T-cell (primary cell): ENCODE measurements at places on chromosomes 6 and 20. TPM values are rescaled to one million over a fixed set of nuclear protein-coding genes. Genes with fewer than 3 reads are reported as not detected.

- no peak overlapping the region for H3K27ac ChIP-seq
- H3K27me3 ChIP-seq: peaks cover 51% of the 10 kb centered on the region
- H3K4me3 ChIP-seq: no peak overlapping the region
- no peaks in the 10 kb centered on the region for H3K4me1 ChIP-seq
Measured at GRCh38 chr20:46260480-46260879, 47.8 kb downstream of the CDH22 start.

- H3K27ac ChIP-seq: no peak overlapping the region
- H3K36me3 ChIP-seq: no peaks in the 10 kb centered on the region
- H3K4me3 ChIP-seq: no peak overlapping the region
- H3K4me1 ChIP-seq: no peaks in the 10 kb centered on the region
- no peak for DNase-seq
Measured at GRCh38 chr6:3745566-3746118, 5.9 kb downstream of the PXDC1 start.

DNA sequence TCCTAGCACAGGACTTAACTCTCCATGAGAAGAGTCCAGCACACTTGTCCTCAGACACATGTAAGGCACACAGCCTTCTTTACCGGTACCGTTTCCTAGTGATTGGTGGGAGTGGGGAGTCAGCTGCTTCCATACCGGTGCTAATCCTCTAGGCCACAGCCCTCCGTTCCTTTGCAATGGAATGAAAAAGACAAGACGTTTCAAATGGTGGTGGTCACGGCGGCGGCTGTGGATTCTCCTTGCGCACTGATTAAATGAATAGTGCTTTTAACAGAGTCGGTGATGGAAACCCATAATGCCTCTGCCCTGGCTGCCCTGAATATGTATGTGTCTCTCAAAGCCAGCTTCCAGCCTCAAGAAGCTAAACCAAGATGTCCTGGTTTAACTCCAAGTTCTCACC lies 34.8 kb upstream of the GABRR1 start:
- no peak overlapping the region for H3K27ac ChIP-seq
- no peak overlapping the region for H3K4me3 ChIP-seq
- H3K36me3 ChIP-seq: no peaks in the 10 kb centered on the region

LGSN gene
- total RNA-seq: 0.22 TPM

ZFP57 gene
- total RNA-seq: not detected

FGD2 gene
- total RNA-seq: 3.0 TPM

OR2H2 gene
- not detected for total RNA-seq

GRCh38 chr6:47710295-47710694 lies 11.9 kb downstream of the ADGRF4 start:
- peaks cover 6% of the 10 kb centered on the region for H3K27me3 ChIP-seq
- no peak overlapping the region for H3K4me3 ChIP-seq
- DNase-seq: no peak
- no peaks in the 10 kb centered on the region for H3K36me3 ChIP-seq
- no peaks in the 10 kb centered on the region for H3K4me1 ChIP-seq
- H3K27ac ChIP-seq: no peak overlapping the region

DNA sequence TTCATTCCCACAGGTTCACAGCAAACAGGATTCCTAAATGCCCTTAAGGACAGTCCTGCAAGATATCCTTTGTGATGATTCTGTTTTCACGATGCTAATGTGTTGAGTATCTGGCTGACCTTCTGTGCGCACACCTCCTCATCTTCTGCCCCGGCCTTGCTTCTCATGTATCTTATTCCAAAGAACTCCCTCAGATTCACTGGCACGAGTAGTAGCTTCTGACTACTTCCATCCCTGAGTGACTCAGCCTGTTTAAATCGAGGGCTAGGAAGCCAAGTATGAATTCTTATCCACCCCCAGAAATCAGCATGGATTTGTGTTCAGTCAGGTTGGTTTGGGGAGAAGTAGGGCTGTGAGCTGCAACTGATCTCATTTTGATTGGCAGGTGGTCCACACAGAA lies 190.2 kb upstream of the SNX9 start:
- H3K27ac ChIP-seq: no peak overlapping the region
- H3K4me1 ChIP-seq: no peaks in the 10 kb centered on the region
- H3K4me3 ChIP-seq: no peak overlapping the region
- no peak for DNase-seq
- H3K36me3 ChIP-seq: no peaks in the 10 kb centered on the region

- no peaks in the 10 kb centered on the region for H3K27me3 ChIP-seq
- no peak overlapping the region for H3K4me3 ChIP-seq
- H3K36me3 ChIP-seq: no peaks in the 10 kb centered on the region
- no peaks in the 10 kb centered on the region for H3K4me1 ChIP-seq
- no peak overlapping the region for H3K27ac ChIP-seq
Measured at GRCh38 chr20:20466341-20466879, 98.5 kb downstream of the INSM1 start.

ABHD16B gene
- not detected for total RNA-seq

DNA sequence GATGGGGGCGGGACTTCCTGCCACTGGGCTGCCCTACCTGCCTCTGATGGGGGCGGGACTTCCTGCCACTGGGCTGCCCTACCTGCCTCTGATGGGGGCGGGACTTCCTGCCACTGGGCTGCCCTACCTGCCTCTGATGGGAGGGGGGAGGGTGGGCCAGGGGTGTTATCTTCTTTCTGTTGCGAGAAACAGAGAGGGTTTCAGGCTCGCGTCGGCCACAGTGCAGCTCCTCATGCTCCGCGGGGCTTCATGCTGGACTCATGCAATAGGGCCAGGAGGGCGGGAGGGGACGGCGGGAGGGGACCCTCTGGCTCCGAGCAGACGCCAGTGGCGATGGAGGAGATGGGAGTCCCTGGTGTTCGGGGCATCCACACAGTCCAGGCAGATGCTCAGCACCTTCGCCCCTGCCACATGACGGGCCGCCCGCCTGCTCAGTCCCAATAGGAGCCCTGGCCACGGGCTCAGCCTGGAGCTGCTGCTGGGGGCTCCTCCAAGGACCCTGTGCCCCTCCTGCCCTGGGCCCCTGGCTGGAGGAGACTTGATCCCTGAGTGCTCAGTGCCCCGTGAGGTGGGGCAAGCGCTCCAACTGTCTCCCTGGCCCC lies 48.8 kb upstream of the CHRNA4 start:
- no peaks in the 10 kb centered on the region for H3K27me3 ChIP-seq
- no peak overlapping the region for H3K4me3 ChIP-seq
- H3K27ac ChIP-seq: no peak overlapping the region
- H3K36me3 ChIP-seq: no peaks in the 10 kb centered on the region

DNA sequence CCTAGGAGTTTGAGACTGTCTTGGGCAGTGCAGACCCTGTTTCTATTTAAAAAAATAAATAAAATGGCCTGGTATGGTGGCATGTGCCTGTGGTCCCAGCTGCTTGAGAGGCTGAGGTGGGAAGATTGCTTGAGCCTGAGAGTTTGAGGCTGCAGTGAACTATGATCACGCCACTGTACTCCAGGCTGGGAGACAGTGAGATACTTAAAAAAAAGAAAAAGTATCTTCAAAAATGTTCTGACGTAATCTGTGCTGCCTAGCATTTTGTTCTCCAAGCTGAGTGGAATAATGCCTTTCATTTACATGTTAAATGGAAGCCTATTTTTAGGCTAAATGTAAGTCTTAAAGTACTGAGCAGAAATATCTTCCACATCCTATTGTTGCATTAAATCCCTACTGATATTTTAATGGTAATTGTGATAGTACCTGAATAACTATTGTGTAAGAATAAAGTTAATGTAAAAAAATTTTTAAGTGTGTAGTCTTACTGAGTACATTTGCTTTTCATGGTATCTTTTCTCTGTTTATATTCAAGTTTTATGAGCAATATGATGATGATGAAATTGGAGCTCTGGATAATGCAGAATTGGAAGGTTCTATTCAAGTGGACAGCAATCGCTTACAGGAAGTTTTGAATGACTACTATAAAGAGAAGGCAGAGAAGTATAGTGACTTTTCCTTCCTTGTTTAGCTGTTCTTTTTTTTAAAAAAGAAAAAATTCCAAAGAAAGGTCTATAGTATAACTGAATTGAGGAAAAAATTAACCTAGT lies 4.2 kb upstream of the ZC2HC1B start:
- H3K4me1 ChIP-seq: no peaks in the 10 kb centered on the region
- no peaks in the 10 kb centered on the region for H3K27me3 ChIP-seq
- H3K27ac ChIP-seq: no peak overlapping the region
- DNase-seq: no peak
- H3K36me3 ChIP-seq: peaks cover 3% of the 10 kb centered on the region

GRCh38 chr20:20317621-20318364 lies 50.1 kb upstream of the INSM1 start:
- no peaks in the 10 kb centered on the region for H3K4me1 ChIP-seq
- no peaks in the 10 kb centered on the region for H3K36me3 ChIP-seq
- no peaks in the 10 kb centered on the region for H3K27me3 ChIP-seq

DNA sequence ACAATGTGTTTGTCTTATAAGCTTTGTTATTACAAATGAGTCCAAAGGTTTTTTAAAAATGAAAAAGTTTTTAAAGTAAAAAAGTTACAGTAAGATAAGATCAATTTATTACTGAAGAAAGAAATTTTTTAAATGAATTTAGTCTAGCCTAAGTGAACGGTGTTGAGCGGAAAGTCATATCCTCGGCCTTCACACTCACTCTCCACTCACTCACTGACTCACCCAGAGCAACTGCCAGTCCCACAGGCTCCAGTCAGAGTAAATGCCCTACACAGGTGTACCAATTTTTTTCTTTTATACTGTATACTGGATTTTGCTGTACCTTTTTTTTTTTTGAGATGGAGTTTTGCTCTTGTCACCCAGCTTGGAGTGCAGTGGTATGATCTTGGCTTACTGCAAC lies 42.7 kb upstream of the AGPAT4 start:
- no peak for DNase-seq
- H3K36me3 ChIP-seq: no peaks in the 10 kb centered on the region
- no peaks in the 10 kb centered on the region for H3K27me3 ChIP-seq
- H3K4me3 ChIP-seq: no peak overlapping the region
- H3K4me1 ChIP-seq: no peaks in the 10 kb centered on the region

- H3K27me3 ChIP-seq: no peaks in the 10 kb centered on the region
- H3K4me1 ChIP-seq: no peaks in the 10 kb centered on the region
- H3K36me3 ChIP-seq: no peaks in the 10 kb centered on the region
- no peak overlapping the region for H3K27ac ChIP-seq
Measured at GRCh38 chr6:46776070-46776712, 17.0 kb upstream of the MEP1A start.

- H3K36me3 ChIP-seq: no peaks in the 10 kb centered on the region
- no peaks in the 10 kb centered on the region for H3K27me3 ChIP-seq
- no peak overlapping the region for H3K4me3 ChIP-seq
- no peaks in the 10 kb centered on the region for H3K4me1 ChIP-seq
- H3K27ac ChIP-seq: no peak overlapping the region
Measured at GRCh38 chr6:32076321-32076809, 32.8 kb downstream of the TNXB start.

- no peak overlapping the region for H3K27ac ChIP-seq
- H3K27me3 ChIP-seq: no peaks in the 10 kb centered on the region
- H3K4me3 ChIP-seq: no peak overlapping the region
- no peaks in the 10 kb centered on the region for H3K4me1 ChIP-seq
- no peaks in the 10 kb centered on the region for H3K36me3 ChIP-seq
- DNase-seq: no peak
Measured at GRCh38 chr6:80077067-80077466, 29.4 kb upstream of the BCKDHB start.

DNA sequence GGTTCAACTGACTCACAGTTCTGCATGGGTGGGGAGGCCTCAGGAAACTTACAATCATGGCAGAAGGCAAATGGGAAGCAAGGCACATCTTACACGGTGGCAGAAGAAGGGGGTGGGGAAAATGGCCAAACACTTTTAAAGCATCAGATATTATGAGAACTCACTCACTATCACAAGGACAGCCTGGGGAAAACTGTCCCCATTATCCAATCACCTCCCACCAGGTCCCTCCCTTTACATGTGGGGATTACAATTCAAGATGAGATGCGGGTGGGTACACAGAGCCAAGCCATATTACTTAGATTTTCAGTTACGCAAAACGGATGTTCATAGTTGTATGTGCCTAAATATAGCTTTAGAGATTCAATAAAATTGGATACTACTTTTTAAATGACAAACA lies 25.6 kb downstream of the CYP39A1 start:
- H3K27me3 ChIP-seq: no peaks in the 10 kb centered on the region
- no peak overlapping the region for H3K27ac ChIP-seq
- H3K4me3 ChIP-seq: no peak overlapping the region
- no peaks in the 10 kb centered on the region for H3K4me1 ChIP-seq
- no peaks in the 10 kb centered on the region for H3K36me3 ChIP-seq

DNA sequence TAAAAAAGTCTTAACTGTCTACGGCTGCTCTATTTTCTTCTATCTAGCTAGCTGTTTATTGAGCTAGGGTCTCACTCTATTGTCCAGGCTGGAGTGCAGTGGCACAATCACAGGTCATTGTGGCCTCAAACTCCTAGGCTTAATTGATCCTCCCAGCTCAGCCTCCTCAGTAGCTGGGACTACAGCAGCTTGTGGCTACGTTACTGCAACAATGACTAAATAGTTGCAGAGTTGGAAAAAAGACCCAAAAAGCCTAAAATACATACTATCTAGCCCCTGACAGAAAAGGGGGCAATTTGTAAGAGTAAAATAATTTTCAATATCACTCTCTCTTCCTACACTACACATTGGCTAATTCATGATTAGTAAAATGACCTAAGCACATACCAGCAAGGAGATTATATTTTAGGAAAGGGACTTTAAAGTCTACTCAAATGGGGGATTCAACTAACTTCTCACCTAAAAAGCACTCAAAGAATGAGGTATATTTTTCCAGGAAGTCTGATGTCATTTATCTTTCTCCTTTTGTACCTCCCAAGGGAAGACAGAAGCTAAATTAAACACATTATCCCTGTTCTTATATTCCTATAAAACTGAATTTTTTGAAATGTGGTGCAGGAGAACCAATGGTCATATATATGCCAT lies 82.8 kb downstream of the ZMYND8 start:
- H3K4me1 ChIP-seq: no peaks in the 10 kb centered on the region
- DNase-seq: no peak
- H3K27ac ChIP-seq: no peak overlapping the region
- H3K4me3 ChIP-seq: no peak overlapping the region
- H3K27me3 ChIP-seq: no peaks in the 10 kb centered on the region
- peaks cover 6% of the 10 kb centered on the region for H3K36me3 ChIP-seq

DNA sequence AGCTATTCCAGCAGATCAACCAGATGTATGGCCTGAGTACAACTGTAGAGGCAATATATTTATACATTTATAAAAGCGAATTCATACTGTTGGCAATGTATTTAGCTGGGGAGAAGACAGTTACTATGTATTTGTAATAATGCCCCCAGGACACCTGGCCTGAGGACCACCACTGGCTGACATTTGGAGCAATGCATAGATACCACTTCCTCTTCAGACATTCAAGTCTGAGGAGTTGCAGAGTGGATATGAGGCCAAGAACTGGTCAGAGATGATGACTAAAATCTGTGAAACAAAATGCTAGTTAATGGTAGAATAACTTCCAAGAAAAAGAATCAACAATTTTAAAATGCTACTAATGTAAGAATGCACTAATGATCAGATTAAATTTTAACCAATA lies 462.3 kb downstream of the CDC5L start:
- peaks cover 4% of the 10 kb centered on the region for H3K4me1 ChIP-seq
- no peaks in the 10 kb centered on the region for H3K27me3 ChIP-seq
- no peak overlapping the region for H3K4me3 ChIP-seq
- H3K36me3 ChIP-seq: no peaks in the 10 kb centered on the region
- H3K27ac ChIP-seq: no peak overlapping the region

TINAG gene
- total RNA-seq: not detected
